ENCODE measurements at places on chromosomes 7 and 10.

DNA sequence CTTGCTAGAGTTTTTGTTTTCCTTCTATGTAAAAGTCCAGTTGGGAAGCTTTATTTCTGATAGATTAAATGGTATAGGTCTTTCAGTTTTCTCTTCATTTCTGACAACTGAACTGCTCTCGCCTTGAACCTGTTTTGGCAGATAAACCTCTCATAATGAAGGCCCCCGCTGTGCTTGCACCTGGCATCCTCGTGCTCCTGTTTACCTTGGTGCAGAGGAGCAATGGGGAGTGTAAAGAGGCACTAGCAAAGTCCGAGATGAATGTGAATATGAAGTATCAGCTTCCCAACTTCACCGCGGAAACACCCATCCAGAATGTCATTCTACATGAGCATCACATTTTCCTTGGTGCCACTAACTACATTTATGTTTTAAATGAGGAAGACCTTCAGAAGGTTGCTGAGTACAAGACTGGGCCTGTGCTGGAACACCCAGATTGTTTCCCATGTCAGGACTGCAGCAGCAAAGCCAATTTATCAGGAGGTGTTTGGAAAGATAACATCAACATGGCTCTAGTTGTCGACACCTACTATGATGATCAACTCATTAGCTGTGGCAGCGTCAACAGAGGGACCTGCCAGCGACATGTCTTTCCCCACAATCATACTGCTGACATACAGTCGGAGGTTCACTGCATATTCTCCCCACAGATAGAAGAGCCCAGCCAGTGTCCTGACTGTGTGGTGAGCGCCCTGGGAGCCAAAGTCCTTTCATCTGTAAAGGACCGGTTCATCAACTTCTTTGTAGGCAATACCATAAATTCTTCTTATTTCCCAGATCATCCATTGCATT, 27.1 kb downstream of the MET start:
- DNase-seq: no peak

GRCh38 chr10:71782221-71782916, 9.0 kb upstream of the VSIR start:
- DNase-seq: no peak

- DNase-seq: no peak
These were observed 7.5 kb upstream of the KIFBP start for GRCh38 chr10:68981074-68981473.

DNA sequence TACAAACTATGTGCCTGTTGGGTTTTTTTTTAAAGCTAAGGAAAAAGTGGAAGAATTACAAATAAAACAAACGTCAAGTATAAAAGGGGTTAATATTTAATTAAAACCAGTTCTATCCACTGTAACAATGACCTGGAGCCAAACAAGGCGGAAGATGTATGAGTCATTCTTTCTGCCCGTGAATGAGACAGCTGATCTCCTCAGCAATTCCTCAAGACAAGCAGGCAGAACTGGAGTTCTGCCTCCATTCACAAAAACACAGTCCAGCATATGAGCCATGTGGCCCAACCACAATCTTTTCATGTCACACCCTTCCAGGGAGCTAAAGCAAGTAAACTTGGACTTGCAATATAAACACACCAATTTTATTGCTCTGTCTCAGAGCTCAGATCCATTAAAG, 8.4 kb downstream of the ETV1 start:
- peak; percentile 43 for DNase-seq

DNA sequence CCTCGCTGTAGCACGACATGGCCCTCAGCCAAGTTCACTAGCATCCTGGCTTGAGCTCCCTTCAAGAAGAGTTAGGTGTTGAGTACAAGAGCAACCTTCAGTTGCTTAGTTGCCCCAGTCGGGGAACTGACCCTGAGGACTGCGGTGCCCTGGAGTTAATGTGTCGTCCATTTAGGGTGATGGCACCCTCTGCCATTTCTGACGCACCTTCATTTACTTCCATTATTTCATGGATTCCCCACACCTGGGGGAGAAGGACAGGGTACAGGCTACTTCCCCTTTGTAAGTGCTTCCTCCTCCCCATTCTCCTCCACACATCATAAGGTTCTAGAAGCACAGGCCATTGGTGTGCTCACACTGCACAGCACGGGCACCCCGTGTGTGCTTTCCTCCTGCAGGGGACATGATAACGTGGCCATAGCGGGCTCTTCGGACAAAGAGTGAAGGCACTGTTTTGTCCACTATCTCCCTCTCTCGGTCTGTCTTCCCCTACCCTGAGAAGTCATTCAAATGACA, 1.8 kb downstream of the ALOX5 start:
- DNase-seq: no peak

- DNase-seq: no peak
These were observed 123.8 kb downstream of the AMPH start for GRCh38 chr7:38507384-38507783.

DNA sequence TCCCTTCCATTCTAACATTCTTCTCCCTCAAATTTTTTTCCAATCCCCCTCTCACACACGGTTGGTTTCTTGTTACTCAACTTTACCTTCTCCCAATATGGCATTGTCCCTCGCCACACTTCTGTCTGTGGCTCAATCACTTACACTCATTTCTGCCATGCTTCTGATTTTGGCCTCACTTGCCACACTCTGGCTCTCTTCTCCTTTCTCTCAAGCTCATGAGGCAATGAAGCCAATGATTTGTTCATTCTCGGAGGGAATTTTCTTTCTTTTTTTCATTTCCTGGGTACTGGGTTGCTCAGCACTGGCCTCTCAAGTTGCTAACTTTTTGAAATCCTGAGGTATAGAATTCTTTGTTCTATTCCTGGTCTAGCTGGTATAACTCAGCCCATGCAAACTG, 4.0 kb upstream of the MYOZ1 start:
- DNase-seq: no peak

DNA sequence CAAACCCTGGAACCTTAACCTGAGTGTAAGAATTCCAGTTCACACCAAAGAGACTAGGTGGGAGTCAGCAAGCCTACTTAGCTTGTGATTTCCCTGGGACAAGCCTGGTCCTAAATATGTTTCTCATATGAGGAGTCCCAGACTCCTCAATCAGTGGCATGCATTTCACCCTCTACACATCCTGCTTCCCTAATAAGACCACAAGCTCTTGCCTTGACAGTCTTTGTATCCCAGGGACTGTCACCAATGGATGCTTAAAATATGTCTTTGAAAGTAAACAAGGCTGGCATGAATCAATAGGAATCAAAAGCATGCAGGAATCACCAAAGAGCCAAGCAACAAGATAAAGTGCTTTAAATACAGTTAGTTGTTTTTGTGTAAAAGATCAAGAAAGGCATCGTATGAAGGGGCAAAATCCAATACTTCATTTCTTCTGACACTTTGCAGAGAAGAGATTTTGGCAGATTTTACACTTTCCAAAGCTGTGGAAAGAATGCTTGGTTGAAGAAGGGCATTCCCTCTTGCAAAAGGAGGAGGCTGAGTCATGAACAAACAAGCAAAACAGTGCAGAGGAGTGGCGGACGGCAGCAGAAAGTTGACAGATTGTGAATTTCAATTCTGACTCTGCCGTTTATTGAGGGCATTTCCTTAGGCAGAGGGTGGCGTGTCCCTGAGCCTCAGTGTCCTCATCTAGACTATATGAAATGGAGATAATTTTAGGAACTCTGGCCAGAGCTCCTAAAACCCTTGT, 8.5 kb upstream of the NFE2L3 start:
- DNase-seq: no peak

- peak; percentile 62 for DNase-seq
These were observed 66.2 kb downstream of the FAM241B start for GRCh38 chr10:69696073-69696731.

- DNase-seq: no peak
These were observed 52.6 kb downstream of the MACC1 start for GRCh38 chr7:20164425-20165145.

DNA sequence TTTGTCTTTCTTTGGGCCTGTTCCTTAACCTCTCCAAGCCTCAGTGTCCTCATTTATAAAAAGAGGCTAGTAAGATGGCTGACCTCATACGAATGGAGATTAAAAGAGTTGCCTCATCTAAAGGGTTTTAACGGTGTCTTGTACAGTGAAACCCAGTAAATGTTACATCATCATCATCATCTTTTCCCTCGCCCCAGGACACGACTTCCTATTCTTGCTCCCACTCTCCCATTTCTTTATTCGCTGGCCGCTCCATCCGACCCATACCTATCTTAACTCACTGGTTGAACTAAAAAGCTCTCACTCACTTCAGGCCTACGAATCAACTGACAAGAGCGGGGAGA, 554 bp downstream of the FRA10AC1 start:
- no peak for DNase-seq

DNA sequence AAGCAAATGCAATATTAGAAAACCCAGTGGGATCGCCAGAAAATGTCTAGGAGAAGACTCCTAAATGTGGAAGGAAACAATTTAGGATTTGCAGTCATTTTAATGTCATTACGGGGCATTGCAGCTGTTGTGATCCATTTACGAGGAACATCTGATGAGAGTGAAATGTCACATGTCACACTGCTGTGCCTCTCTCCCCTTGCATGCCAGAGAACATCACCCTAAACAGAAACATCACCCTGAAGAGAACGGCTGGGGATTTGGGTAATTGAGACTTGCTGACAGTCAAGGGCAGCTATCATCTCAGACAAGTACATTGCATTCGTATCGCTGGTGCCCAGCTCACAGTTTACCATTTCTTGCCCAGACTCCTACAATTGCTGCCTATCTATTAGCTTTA, 785.7 kb upstream of the POM121L12 start:
- no peak for DNase-seq

DNA sequence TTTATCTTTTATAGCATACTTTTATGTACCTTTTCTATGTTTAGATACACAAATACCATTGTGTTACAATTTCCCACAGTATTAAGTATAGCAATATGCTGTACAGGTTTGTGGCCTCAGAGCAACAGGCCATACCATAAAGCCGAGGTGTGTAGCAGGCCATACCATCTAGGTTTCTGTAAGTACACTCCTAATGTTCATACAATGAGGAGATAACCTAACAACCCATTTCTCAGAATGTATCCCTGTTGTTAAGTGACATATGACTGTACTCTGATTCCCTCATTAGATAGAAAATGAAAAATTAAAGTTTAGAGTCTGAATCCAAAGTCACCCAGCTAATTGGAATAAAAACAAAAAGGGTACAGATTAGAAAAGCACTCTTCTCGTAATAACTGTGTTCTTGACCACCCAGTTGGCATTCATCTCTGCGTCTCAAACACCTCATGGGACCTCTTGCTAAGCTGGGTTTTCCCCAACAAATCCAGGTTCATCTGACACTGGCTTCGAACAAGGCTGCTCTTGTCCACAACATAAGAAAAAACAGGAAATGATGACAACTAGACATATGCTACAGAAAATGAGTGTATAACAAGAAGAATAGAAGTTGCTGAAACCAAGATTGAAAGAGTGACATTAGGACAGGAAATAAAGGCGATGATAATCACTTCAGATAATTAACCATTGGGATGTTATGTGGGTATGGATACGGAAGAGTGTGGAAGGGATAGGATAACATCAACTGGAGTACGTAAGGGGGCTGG, 1.4 kb downstream of the NDUFB8 start:
- DNase-seq: no peak

- DNase-seq: no peak
These were observed 208.9 kb downstream of the DNAJB6 start for GRCh38 chr7:157545681-157546060.

DNA sequence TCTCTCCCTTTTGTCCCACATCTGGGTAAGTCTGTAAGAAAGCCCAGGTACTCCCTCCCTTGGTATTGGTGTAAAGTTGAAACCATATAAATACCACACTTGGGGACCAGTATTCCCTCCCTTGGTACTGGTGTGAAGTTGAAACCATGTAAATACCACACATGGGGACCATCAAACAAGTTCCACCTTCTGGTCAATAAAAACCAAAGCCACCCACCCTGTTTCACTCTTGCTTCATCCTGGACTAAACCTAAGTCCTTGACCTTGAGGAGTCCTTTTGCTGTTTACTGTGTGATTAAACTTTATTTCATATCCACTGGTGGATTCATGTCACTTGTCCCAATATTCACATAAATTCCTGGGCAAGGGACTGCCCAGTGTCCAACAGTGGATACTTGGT, 8.4 kb downstream of the P4HA1 start:
- no peak for DNase-seq

GRCh38 chr10:132076578-132077081, 10.9 kb downstream of the JAKMIP3 start:
- no peak for DNase-seq

DNA sequence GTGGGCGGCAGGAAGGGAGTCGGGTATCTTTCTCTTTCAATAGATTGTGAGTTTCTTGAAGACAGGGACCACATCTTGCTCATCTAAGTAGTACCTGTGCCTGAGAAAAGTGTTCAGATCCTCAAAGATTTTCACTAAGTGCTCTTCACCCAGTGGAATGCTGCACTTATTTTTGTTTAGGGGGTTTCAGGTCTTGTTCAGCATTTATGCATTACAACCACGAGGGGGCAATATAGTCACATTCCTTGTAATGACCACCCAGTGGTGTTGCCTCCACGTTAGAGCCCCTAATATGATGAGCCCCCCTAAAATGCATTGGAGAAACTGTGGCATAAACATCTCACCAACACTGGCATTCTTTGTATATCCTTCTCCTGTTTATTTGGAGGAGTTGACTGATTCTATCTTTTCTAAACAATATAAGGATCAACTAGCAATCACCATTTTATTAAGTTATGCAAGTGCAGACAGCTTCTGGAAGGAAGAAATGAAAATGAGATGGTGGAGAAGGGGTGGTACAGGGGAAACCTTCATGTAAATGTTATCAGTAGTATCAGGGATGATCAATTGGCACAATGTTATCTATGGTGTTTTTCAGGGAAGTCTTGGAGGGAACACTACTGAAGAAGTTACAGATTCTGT, 3.1 kb upstream of the PAPSS2 start:
- DNase-seq: no peak

DNA sequence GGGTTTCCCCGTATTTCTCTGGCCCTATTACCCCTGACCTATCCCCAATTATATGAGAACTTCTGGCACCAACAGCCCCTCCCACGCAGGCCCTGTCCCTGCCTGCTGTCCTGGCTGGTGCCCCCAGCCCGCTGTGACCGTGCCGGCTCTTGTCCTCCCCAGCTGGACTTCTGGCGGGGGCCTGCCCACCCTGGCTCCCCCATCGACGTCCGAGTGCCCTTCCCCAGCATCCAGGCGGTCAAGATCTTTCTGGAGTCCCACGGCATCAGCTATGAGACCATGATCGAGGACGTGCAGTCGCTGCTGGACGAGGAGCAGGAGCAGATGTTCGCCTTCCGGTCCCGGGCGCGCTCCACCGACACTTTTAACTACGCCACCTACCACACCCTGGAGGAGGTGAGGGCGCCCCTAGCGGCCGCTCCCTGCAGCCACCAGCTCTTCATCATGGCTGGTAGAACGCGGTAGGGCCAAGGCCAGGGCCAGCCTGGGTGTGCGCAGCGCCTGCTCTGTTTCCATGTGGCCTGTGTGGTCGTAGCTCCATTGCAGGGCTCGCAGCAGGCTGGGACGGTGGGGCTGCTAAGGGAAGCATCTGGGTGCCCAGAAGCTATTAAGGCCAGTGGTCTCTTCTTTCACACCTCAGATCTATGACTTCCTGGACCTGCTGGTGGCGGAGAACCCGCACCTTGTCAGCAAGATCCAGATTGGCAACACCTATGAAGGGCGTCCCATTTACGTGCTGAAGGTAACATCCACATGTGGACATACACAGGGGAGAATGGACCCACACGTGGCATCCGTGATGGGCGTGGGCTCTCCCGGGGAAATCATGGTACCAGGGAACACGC, 1.4 kb downstream of the CPA1 start:
- no peak for DNase-seq

- DNase-seq: no peak
These were observed 10.9 kb upstream of the OCM start for GRCh38 chr7:5869691-5870090.

Data from amniotic stem cell (primary cell).